Vein endothelial cell (primary cell): ENCODE measurements at places on chromosomes 7 and 10. TPM values are rescaled to one million over a fixed set of nuclear protein-coding genes. Genes with fewer than 3 reads are reported as not detected.

Gene ANKRD16
- total RNA-seq: 7.4 and 9.5 TPM in 2 replicates

Gene NPY
- total RNA-seq: not detected in 2 replicates

Gene AKR1D1
- not detected in 2 replicates for total RNA-seq

Gene CALML3
- total RNA-seq: not detected in 2 replicates

Gene GJD4
- total RNA-seq: not detected in 2 replicates

Gene AKR1C4
- not detected in 2 replicates for total RNA-seq

Gene SRGN
- total RNA-seq: 765 and 785 TPM in 2 replicates

Gene BRAF
- total RNA-seq: 28.7 and 30.2 TPM in 2 replicates

Gene MIOS
- 24.0 and 26.5 TPM in 2 replicates for total RNA-seq

Gene CPVL
- 0.48 TPM in 1 of 2 replicates, not detected in the other for total RNA-seq

Gene RSU1
- total RNA-seq: 92.1 and 113 TPM in 2 replicates

Gene NEBL
- 2.6 and 3.2 TPM in 2 replicates for total RNA-seq

Gene FGFR2
- total RNA-seq: not detected in 2 replicates

Gene CALCR
- not detected in 2 replicates for total RNA-seq

Gene PKD2L1
- not detected in 2 replicates for total RNA-seq

Gene SPDYE5
- total RNA-seq: not detected in 2 replicates

Gene ACTL6B
- not detected in 2 replicates for total RNA-seq

Gene PLAC9
- 2.3 and 2.5 TPM in 2 replicates for total RNA-seq

Gene SLF2
- 24.2 and 31.4 TPM in 2 replicates for total RNA-seq
